ENCODE measurements at places on chromosomes 1 and 21.

GRCh38 chr21:23718446-23719285 is 1888.6 kb downstream of the MRPL39 start:
- DNase-seq = no peak

GRCh38 chr1:175845338-175845737 is 101.9 kb upstream of the TNR start:
- no peak for DNase-seq
- no peak overlapping the region for H3K27ac ChIP-seq
- H3K4me1 ChIP-seq = no peaks in the 10 kb centered on the region
- H3K27me3 ChIP-seq = no peaks in the 10 kb centered on the region

GRCh38 chr1:14626869-14627607 is 28.6 kb downstream of the KAZN start:
- H3K4me1 ChIP-seq = no peaks in the 10 kb centered on the region
- H3K27ac ChIP-seq = no peak overlapping the region
- DNase-seq = no peak
- H3K27me3 ChIP-seq = no peaks in the 10 kb centered on the region

- peaks cover 18% of the 10 kb centered on the region for H3K4me1 ChIP-seq
- no peak for DNase-seq
- H3K27me3 ChIP-seq = no peaks in the 10 kb centered on the region
- H3K4me3 ChIP-seq = no peak overlapping the region
- peak overlapping the region; percentile 68 for H3K27ac ChIP-seq
Observed at GRCh38 chr1:201724766-201725118, 104.2 kb upstream of the IPO9 start.

- H3K27ac ChIP-seq = peak overlapping the region; percentile 68
- no peak for DNase-seq
- no peaks in the 10 kb centered on the region for H3K36me3 ChIP-seq
- no peak overlapping the region for H3K4me3 ChIP-seq
- H3K27me3 ChIP-seq = no peaks in the 10 kb centered on the region
Observed at GRCh38 chr21:45320261-45321025, 32.7 kb upstream of the POFUT2 start.

- no peaks in the 10 kb centered on the region for H3K36me3 ChIP-seq
- no peak overlapping the region for H3K4me3 ChIP-seq
- H3K27ac ChIP-seq = no peak overlapping the region
Observed at GRCh38 chr1:246695136-246695535, 29.1 kb upstream of the SCCPDH start.

- no peaks in the 10 kb centered on the region for H3K36me3 ChIP-seq
- H3K27ac ChIP-seq = no peak overlapping the region
- DNase-seq = no peak
- H3K4me3 ChIP-seq = no peak overlapping the region
- H3K4me1 ChIP-seq = peaks cover 13% of the 10 kb centered on the region
Observed at GRCh38 chr1:210231846-210232510, 618 bp upstream of the SERTAD4 start.

GRCh38 chr1:228268881-228269265 is 61.0 kb downstream of the OBSCN start:
- H3K27me3 ChIP-seq = no peaks in the 10 kb centered on the region
- no peak overlapping the region for H3K27ac ChIP-seq
- H3K4me1 ChIP-seq = no peaks in the 10 kb centered on the region
- H3K36me3 ChIP-seq = no peaks in the 10 kb centered on the region
- DNase-seq = no peak
- no peak overlapping the region for H3K4me3 ChIP-seq

GRCh38 chr21:34147792-34148418 is 74.5 kb downstream of the MRPS6 start:
- no peak overlapping the region for H3K27ac ChIP-seq
- H3K36me3 ChIP-seq = no peaks in the 10 kb centered on the region
- no peak for DNase-seq
- H3K27me3 ChIP-seq = no peaks in the 10 kb centered on the region
- H3K4me3 ChIP-seq = no peak overlapping the region

GRCh38 chr1:182256931-182257330 is 134.7 kb downstream of the GLUL start:
- H3K4me3 ChIP-seq = no peak overlapping the region
- no peaks in the 10 kb centered on the region for H3K27me3 ChIP-seq
- no peak for DNase-seq
- H3K36me3 ChIP-seq = no peaks in the 10 kb centered on the region
- H3K4me1 ChIP-seq = no peaks in the 10 kb centered on the region

- no peaks in the 10 kb centered on the region for H3K27me3 ChIP-seq
- H3K4me3 ChIP-seq = no peak overlapping the region
- DNase-seq = no peak
- H3K4me1 ChIP-seq = peaks cover 4% of the 10 kb centered on the region
Observed at GRCh38 chr1:235923466-235924021, 56.8 kb upstream of the LYST start.

GRCh38 chr1:8889103-8889846 is 10.8 kb upstream of the ENO1 start:
- H3K4me1 ChIP-seq = peaks cover 16% of the 10 kb centered on the region
- no peaks in the 10 kb centered on the region for H3K36me3 ChIP-seq
- no peaks in the 10 kb centered on the region for H3K27me3 ChIP-seq
- peak; percentile 41 for DNase-seq

DNA sequence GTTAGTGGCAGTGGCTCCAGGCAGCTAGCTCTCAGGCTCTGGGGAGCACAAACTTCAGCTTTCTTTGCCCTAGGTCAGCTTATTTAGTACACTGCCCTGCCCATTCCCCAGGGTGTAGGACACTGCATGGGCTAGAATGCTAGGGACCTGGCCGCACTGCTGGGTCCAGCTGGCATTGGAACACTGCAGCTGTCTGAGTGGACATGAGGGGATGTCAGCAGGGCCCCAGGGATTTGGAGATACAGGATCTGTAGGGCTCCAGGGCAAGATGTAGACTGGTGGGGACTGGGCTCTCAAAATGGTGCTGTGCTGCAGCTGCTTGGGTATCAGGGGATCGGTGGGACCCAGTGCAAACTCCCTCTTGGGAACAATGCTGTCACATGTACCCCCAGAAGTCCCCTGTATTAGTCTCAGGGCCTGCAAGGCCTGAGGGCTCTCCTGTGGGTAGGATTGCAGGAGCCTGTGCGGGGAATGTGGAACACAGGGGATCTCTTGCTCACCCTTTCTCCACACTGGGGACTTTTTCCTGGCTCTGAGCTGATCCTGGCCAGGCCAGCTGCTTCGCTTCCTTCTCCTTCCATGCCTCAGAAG is 25.2 kb upstream of the TTC22 start:
- H3K4me1 ChIP-seq = no peaks in the 10 kb centered on the region
- DNase-seq = no peak
- no peaks in the 10 kb centered on the region for H3K27me3 ChIP-seq
- no peaks in the 10 kb centered on the region for H3K36me3 ChIP-seq

DNA sequence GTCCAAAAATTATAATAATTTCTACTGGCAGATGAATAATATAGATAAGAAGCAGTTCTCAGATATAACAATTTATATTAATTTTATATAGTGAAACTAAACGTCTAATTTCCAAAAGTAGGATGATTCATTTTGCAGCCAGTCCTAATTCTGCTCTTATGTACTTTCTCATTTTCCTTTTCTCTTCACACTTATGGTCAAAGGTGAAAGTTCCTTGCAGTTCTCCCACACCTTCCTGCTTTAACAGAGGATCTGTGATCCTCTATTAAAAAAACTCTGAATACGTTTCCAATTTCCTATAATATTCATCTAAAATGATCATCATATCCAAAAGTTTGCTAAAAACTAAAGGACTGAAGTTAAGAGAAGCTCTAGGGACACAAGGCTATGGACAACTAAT is 78.5 kb downstream of the KIFAP3 start:
- no peaks in the 10 kb centered on the region for H3K27me3 ChIP-seq
- H3K36me3 ChIP-seq = no peaks in the 10 kb centered on the region
- no peak for DNase-seq
- no peaks in the 10 kb centered on the region for H3K4me1 ChIP-seq
- no peak overlapping the region for H3K4me3 ChIP-seq

DNA sequence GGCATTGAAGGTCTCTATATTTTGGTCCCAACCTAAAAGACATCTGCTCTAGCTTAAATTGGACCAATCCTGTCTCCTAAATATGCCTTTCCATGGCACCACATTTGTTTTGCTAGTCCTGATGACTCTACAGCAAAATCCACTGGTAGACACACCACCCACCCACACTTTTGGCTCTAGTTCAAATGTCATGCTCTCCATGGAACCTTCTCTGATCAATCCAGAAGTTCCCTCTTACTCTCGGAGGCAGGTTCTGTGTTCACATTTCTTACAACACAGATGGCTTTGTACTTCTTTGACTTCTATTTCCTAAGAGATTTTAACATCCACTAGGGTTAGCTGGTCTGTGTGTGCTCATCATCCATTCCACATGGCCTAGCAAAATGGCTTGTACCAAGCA is 151.3 kb downstream of the APP start:
- H3K27me3 ChIP-seq = no peaks in the 10 kb centered on the region
- H3K4me1 ChIP-seq = peaks cover 4% of the 10 kb centered on the region
- no peaks in the 10 kb centered on the region for H3K36me3 ChIP-seq
- no peak overlapping the region for H3K27ac ChIP-seq
- no peak overlapping the region for H3K4me3 ChIP-seq

GRCh38 chr1:186736971-186737685 is 56.9 kb upstream of the PTGS2 start:
- no peaks in the 10 kb centered on the region for H3K27me3 ChIP-seq
- no peaks in the 10 kb centered on the region for H3K4me1 ChIP-seq
- H3K4me3 ChIP-seq = no peak overlapping the region
- H3K36me3 ChIP-seq = no peaks in the 10 kb centered on the region
- no peak for DNase-seq

GRCh38 chr1:215844266-215844665 is 277.2 kb downstream of the KCTD3 start:
- H3K4me1 ChIP-seq = no peaks in the 10 kb centered on the region
- H3K4me3 ChIP-seq = no peak overlapping the region
- DNase-seq = no peak
- H3K27ac ChIP-seq = no peak overlapping the region

DNA sequence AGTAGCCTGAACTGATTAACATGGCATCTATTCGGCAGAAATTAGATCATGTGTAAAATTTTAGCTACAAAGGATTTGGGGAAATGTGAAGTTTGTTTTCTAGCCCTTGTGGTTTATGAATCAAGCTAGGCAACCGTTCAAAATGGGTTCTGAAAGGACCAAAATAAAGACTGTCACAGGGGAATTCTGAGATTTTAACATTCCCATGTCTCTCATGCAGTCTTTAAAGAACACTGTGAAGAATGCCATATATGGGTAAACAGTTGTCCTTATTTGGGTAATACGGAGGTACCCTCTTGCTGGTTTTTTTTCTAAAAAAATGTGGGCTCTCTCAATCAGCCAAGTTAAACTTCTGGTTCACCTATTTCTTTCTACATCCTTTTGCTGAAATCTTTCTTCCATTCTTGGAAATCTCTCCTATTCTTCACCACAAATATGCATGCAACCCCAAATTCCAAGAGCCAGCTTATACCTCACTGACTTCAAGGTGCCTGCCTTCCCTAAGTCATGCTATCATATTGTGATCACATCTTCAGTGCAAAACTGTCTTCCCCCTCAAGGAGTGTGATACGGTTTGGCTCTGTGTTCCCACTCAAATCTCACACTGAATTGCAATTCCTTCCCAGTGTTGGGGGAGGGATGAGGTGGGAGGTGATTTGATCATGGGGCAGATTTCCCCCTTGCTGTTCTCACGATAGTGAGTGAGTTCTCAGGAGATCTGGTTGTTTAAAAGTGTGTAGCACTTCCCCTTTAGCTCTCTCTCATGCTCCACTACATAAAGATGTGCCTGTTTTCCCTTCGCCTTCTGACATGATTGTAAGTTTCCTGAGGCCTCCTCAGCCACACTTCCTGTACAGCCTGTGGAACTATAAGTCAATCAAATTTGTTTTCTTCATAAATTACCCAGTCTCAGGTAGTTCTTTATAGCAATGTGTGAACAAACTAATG is 308.7 kb downstream of the TTLL7 start:
- DNase-seq = no peak
- no peak overlapping the region for H3K27ac ChIP-seq
- no peaks in the 10 kb centered on the region for H3K4me1 ChIP-seq
- no peaks in the 10 kb centered on the region for H3K36me3 ChIP-seq
- no peak overlapping the region for H3K4me3 ChIP-seq
- H3K27me3 ChIP-seq = no peaks in the 10 kb centered on the region

DNA sequence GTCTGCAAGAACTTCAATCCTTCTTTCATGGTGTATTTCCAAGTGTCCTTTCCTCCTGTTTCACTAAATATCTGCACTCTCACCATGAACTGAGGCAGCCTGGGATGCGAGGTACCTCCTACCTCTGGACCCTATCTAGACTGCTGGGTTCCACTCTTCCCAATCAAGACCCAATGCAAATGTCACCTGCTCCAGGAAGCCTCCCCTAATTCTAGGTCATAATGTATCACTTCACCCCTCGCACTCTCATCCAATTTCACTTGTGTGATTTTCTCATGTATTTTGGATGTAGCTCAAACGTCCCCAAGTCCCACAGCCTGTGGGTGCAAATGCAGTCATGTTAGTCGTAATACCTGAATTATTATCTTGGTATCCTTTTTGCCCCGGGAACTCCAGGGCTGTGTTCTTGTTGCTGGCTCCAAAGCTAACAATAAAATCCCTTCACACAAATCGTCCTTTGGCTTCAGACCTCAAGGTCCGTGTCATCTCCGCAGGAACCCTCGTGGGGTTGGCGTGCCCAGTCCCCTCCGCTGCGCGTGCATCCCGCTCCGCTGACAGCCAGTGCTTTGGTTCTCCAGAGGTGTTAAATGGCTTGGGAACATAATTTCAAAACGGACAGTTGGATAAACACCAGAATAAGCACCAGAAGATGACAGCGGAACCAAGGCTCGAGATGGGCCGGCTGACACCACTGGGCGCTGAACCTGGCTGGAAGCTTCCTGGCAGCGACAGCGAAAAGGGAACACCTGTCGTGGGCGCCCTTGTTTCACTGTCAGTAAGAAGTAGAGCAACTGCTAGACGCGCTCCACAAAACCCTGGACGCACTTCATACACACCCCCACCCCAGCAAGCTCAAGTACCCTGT is 1.0 kb upstream of the BACH1 start:
- H3K27ac ChIP-seq = no peak overlapping the region
- no peaks in the 10 kb centered on the region for H3K27me3 ChIP-seq
- no peak overlapping the region for H3K4me3 ChIP-seq
- H3K36me3 ChIP-seq = no peaks in the 10 kb centered on the region
- no peak for DNase-seq

DNA sequence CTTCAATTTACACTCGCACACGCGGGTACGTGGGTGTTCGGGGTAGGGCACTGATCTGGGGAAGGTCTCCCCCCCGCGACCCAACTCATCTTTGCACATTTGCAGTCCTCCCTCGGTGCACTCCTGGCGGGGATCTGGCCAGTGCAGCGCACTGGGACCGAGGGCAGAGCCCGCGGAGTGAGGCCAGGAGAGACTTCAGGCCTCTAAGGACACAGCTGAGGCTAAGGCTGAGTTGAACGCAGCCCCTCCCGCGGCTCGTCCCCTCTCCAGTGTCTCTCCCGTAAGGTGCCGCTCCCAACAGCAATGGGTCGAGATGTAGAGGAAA is 936 bp upstream of the NCAM2 start:
- no peak overlapping the region for H3K4me3 ChIP-seq
- H3K27me3 ChIP-seq = no peaks in the 10 kb centered on the region
- peaks cover 31% of the 10 kb centered on the region for H3K4me1 ChIP-seq
- no peak overlapping the region for H3K27ac ChIP-seq

- DNase-seq = no peak
- no peaks in the 10 kb centered on the region for H3K27me3 ChIP-seq
- no peaks in the 10 kb centered on the region for H3K4me1 ChIP-seq
- no peak overlapping the region for H3K4me3 ChIP-seq
- H3K27ac ChIP-seq = no peak overlapping the region
Observed at GRCh38 chr1:234327577-234328164, 45.6 kb upstream of the COA6 start.

All from adrenal gland (tissue), 19 donors.